Stimulated activated CD8-positive, alpha-beta memory T cell treated with anti-CD3 and anti-CD28 coated beads, Interleukin-4, amount 100 ng/mL, for 48 hours (primary cell): ENCODE measurements at places on chromosomes 7 and 10.

- DNase-seq: no peak
Measured at GRCh38 chr7:116955801-116956476, 2.6 kb downstream of the ST7 start.

GRCh38 chr7:106599343-106599698 lies 61.6 kb downstream of the CCDC71L start:
- no peak for DNase-seq

- no peak for DNase-seq
Measured at GRCh38 chr7:108382932-108383331, 73.3 kb downstream of the NRCAM start.

GRCh38 chr10:77724820-77725219 lies 87.2 kb upstream of the KCNMA1 start:
- DNase-seq: no peak

DNA sequence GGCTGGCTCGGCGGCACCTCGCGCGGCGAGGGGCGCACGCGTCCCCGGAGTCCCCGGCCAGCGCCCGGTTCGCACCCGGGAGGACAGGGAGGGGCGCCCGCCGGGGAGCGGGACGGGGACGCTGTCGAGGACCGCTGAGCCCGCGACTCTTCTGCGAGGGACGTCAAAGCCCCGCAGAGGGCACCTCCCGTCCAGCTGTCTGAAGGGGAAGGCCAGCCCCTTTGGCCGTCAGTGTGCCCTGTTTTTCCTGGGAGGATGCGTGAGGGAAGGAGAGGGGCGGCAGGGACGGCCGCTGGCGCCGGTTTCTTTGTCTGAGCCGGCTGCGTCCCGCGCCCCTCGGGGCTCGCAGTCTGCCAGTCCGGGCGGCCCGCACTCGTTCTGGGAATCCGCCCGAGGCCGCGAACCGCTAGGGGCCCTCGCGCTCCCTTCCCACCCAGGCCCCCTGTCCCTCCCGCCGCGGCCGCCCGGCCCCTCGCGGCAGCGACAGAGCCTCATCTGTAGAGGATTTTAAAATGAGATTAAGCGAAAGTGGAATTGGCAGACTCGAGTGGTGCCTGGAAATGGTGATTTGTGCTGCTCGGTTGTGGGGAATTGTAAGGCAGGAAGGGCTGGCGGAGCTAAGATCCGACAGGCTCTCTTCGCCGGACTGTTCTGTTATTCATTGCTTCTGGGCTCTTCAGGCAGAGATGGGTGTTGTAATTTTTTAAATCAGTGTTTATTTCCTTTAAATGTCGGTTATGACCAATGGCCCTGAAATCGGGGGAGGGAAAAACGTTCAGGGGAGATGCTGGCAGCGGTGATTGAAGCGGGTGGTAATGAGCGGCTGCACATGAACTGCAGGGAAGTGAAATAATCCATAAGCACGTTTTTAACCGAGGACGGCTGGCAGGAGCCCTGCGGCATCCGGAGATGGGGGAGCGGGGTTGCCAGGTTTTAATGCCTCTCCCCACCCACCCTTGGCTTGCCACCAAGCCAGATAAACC lies 618 bp upstream of the RELN start:
- peak; percentile 27 for DNase-seq

DNA sequence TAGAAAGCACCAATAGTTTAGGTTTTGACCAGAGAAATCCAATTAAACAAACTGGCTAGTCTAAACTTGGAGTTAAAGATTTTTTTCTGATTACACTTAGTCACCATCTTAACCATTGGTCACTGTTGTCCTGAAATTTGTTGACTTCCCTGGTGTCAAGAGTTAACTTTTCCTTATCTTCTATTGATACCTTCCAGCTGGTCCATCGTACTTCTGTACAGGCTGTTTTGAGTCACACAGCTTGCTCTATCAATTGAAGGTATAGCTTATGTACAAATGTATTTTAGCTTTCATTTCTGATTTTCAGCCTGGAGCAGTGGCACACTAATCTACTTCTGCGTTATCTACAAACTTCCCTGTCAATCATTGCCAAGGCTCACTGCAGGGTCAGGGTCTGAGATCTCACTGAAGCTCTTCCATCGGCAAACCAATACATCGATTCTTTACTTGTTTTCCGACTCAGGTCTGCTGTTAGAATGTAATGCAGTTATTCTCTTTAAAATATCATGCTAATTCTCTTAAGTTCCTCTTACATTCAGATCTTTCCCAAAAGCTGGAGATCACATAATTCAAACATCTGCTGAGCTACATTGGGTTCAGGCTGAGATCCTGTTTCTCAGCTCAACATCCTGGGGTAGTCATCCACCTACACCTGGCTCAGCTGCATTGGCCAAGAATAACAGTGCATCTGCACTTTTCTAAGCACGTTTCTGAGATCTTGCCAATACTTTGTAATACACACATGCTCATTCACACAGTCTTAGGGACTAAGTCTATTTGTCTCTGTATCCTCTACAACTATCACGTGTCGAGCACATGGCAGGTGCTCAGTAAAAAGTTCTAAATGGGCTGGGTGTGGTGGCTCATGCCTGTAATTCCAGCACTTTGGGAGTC lies 11.3 kb downstream of the MRPS33 start:
- DNase-seq: no peak

GRCh38 chr7:85065888-85066485 lies 120.9 kb downstream of the SEMA3D start:
- DNase-seq: no peak

- DNase-seq: no peak
Measured at GRCh38 chr7:13702251-13702650, 287.2 kb downstream of the ETV1 start.

GRCh38 chr10:64863836-64864235 lies 1342.6 kb downstream of the REEP3 start:
- DNase-seq: no peak

- DNase-seq: no peak
Measured at GRCh38 chr10:124596962-124597845, 135.6 kb downstream of the LHPP start.

- DNase-seq: no peak
Measured at GRCh38 chr10:101763141-101763846, 12.6 kb downstream of the FGF8 start.

GRCh38 chr7:20095436-20095835 lies 121.7 kb downstream of the MACC1 start:
- no peak for DNase-seq

- no peak for DNase-seq
Measured at GRCh38 chr7:50594734-50595485, 29.7 kb upstream of the DDC start.

- DNase-seq: no peak
Measured at GRCh38 chr7:65287023-65287422, 86.6 kb upstream of the ZNF92 start.

- no peak for DNase-seq
Measured at GRCh38 chr10:30540276-30540675, 89.3 kb downstream of the LYZL2 start.

DNA sequence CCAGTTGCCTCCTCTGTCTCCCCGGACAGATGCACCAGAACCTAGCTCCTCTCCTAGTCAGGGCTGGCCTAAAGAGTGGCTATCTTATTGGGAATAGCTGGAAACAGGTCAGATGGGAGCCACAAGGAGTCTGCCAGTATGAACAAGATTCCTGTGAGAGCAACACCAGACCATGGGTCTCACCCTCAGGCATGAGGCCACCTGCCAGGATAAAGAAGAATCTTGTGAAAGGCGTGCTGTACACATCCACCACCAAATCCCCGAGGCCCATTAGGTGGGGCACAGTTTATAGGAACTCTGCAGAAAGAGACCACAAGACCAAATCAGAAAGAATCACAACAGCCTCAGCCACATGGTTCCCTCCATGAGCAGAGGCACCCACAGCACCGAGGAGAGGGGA lies 325.9 kb downstream of the TNS3 start:
- DNase-seq: no peak

- DNase-seq: no peak
Measured at GRCh38 chr10:34171957-34172527, 643.1 kb downstream of the PARD3 start.

- DNase-seq: no peak
Measured at GRCh38 chr7:130397051-130397757, 16.9 kb downstream of the CPA1 start.

GRCh38 chr10:76479103-76479790 lies 1047.8 kb downstream of the LRMDA start:
- no peak for DNase-seq

DNA sequence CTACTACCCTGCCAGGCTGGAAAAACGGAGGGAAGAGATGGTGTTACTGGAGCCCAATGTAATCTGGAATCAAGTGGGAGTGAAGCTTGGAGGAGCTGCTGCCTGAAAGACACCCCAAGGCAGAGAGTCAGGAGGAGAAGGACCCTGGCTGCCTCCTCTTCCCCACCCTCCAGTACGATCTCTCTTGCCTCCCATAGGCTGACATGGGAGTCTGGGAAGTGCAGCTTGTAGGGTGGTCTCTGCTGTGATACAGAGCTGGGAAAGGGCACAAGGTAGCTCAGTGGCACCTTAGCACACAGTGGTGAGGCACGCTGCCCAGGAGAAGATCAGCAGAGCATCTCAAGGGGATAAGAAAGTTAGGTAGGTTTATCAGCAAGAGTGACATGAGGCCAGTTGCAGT lies 35.9 kb downstream of the EMX2 start:
- DNase-seq: no peak

DNA sequence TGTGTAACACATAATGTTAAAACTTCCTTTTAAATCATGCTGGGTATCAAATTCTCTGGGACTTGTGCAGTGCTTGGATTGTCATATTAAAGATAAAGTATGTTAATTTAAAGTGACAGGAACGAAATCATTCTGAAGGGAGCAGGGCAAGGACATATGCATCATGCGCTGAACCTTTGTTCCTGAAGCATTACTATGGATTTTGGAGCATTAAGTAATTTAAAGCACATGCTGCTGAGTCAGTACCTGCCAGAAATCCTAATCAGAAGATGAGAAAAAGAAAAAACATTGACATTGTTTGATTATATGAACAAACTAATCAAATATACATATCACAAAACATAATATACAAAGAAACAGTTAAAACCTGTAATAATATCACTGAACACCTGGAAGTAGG lies 101.4 kb downstream of the MICU1 start:
- no peak for DNase-seq

GRCh38 chr10:78602201-78602932 lies 466.4 kb upstream of the ZMIZ1 start:
- DNase-seq: peak; percentile 62

DNA sequence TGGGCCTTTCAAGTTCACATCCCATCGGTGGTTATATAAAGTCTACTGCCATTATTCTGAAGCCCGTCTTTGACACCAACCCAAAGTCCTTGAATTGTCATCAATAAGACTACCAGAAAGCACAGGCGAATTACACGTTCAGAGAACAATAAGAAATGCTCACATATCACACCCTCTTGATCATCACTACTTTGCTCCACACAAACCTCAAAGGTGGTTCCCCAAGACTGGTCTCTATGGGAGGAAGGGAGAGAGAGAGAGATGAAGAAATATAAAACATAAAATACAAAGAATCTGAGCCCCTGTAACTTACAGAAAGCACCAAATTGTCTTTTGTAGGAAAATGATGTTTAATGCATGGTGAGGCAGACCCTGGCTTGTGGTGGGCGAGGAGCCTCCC lies 4.4 kb downstream of the HIPK2 start:
- no peak for DNase-seq

DNA sequence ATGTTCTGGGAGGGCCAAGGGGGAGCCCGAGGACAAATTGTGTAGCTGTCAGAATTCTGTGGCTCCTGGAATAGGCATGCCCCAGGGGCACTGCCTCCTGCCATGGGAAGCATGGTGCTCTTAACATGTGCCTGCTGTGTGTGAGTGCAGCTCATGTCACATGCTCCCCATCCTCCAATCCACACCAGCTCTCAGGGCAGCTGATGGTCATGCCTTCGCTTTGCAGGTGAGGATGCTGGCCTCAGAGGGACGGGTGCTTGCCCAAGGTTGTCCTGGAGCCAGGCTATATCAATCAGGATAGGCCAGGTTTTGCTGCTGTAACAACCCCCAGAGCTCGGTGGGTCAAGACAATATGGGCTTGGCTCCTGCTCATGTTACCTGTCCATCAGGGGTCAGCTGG lies 303.4 kb downstream of the RPS24 start:
- DNase-seq: peak; percentile 12

GRCh38 chr7:142629588-142630260 lies 119.5 kb upstream of the PRSS1 start:
- DNase-seq: no peak

DNA sequence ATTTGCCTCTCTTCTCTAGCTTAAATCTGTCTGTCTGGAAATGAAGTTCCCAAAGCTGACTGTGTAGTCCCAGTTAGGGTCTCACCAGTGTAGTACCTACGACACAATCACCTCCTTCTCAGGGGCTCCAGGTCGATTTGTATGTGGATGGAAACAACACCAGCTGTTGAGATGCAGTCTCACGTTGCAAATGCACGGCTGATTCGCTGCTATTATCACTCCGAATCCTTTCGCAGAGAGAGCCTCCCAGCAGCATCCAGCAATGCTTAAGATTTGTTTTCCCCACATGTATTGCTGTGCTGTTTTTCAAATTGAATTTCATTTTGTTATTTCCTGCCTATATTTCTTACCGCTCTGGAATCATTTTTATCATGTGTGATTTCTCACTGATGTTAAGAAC lies 16.3 kb downstream of the VSTM4 start:
- no peak for DNase-seq

DNA sequence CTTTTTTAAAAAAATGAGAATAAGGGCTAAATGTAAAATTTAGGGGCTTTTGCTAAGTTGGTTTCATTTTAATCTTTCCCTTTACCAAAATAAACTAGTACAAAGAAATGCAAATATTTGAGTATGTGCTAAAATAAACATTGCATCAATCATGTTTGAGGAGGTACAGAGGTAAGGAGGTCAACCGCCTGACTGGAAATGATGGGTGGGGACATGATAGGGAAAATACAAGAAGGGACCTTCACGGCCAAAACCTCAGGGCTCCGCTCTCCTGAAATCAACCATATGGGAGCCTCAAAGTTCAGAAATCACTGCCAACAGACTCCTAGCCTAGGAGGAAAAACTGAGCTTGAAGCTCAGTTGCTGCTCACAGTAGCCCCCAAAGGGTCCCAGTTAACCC lies 207.6 kb downstream of the AHR start:
- DNase-seq: no peak

GRCh38 chr10:14924013-14924412 lies 29.9 kb downstream of the DCLRE1C start:
- DNase-seq: no peak

- no peak for DNase-seq
Measured at GRCh38 chr7:29987083-29987482, 2.5 kb downstream of the SCRN1 start.

DNA sequence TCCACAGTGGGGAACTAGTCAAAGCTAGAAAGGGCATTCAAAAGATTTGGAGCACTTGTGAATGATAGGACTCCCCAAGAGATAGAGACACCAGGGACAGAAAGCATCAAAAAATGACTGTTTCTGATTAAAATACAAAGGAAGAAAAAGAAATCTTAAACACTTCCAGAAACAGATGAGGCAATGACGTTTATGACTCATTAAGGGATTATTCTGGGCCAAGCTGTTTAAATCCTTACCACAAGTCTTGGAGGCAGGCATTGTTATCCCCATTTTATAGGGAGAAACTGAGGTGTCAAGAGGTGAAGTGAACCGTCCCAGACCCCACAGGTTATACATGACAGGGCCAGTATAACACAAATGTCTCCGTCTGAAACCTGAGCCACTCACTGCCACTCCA lies 68.3 kb upstream of the AMPH start:
- DNase-seq: no peak

GRCh38 chr10:4062072-4062471 lies 277.1 kb upstream of the KLF6 start:
- DNase-seq: no peak
